ENCODE measurements at places on chromosomes 1 and 21.

GRCh38 chr21:33401630-33401992 is 1.6 kb upstream of the IFNGR2 start:
- no peak for DNase-seq

- no peak for DNase-seq
Observed at GRCh38 chr1:25173809-25174340, 58.4 kb downstream of the SYF2 start.

- no peak for DNase-seq
Observed at GRCh38 chr1:119962296-119962968, 66.1 kb upstream of the ADAM30 start.

- DNase-seq: no peak
Observed at GRCh38 chr1:59703226-59703917, 111.4 kb upstream of the HOOK1 start.

GRCh38 chr1:15222653-15223303 is 24.2 kb upstream of the FHAD1 start:
- no peak for DNase-seq

- no peak for DNase-seq
Observed at GRCh38 chr1:203089001-203089650, 3.3 kb upstream of the MYOG start.

- DNase-seq: no peak
Observed at GRCh38 chr1:1150100-1150499, 23.6 kb upstream of the TTLL10 start.

GRCh38 chr1:191839891-191840290 is 318.4 kb upstream of the RGS18 start:
- no peak for DNase-seq

DNA sequence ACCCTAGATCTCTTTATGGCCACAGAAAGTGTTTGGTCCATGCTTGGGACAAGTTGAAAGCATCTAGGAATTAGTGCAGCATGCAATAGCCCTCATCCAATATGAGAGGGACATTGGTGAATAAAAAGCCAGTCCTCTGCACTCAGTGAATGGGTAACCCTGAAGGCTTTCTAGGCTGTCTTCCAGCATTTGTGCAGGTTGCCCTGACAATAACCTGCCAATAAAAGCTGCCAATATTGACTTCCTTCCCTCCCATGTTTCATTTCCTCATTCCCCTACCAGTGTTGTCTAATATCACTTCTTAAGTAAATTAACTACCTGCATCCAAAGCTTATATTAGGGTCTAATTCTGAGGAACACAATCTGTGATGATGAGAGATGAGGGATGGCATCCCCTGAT is 563.6 kb upstream of the NEGR1 start:
- DNase-seq: no peak
